ENCODE measurements at places on chromosomes 3 and 15. TPM values are rescaled to one million over a fixed set of nuclear protein-coding genes. Genes with fewer than 3 reads are reported as not detected.

Gene BTD
- total RNA-seq = 38.2 TPM

Gene BBX
- 83.9 TPM for total RNA-seq

Gene CYP1A2
- not detected for total RNA-seq

Gene FAM81A
- total RNA-seq = 0.33 TPM

Gene CHL1
- 0.07 TPM for total RNA-seq

Gene APOD
- total RNA-seq = 0.23 TPM

Gene COL7A1
- total RNA-seq = 40.7 TPM

Gene ZBBX
- total RNA-seq = 0.20 TPM

Gene GOLGA8S
- total RNA-seq = 0.10 TPM

Gene TICRR
- total RNA-seq = 1.7 TPM

Gene CCDC9B
- 91.9 TPM for total RNA-seq

Gene STAC
- 23.2 TPM for total RNA-seq

Gene GRK7
- total RNA-seq = not detected

Gene SEMA7A
- total RNA-seq = 20.7 TPM

Gene ITIH4
- total RNA-seq = 2.5 TPM

Gene CFAP100
- total RNA-seq = not detected

Gene CLSTN2
- total RNA-seq = 1.6 TPM

Gene FETUB
- total RNA-seq = not detected

Gene AGTR1
- 0.30 TPM for total RNA-seq

Gene GP5
- 0.69 TPM for total RNA-seq

Gene CHRNB4
- not detected for total RNA-seq

Gene TAGLN3
- total RNA-seq = 3.5 TPM

Gene LEKR1
- 0.20 TPM for total RNA-seq

Gene FAM3D
- not detected for total RNA-seq

Gene EPHB1
- 0.98 TPM for total RNA-seq

Gene KLHL18
- 26.6 TPM for total RNA-seq

Gene TXNRD3
- total RNA-seq = 6.9 TPM

Gene TTLL13
- total RNA-seq = not detected

Gene SEMA6D
- 4.4 TPM for total RNA-seq

Gene MEX3B
- total RNA-seq = 11.9 TPM

Gene CYP8B1
- not detected for total RNA-seq

Gene TP63
- total RNA-seq = 0.20 TPM

Gene C15orf39
- 8.6 TPM for total RNA-seq

Gene BUB1B
- 2.9 TPM for total RNA-seq

Gene C2CD4A
- 1.4 TPM for total RNA-seq

Gene TTC23
- 29.1 TPM for total RNA-seq

Gene GMPPB
- total RNA-seq = 35.7 TPM

Gene FBXL22
- 1.4 TPM for total RNA-seq

Gene AMT
- 0.52 TPM for total RNA-seq

Gene SOX2
- total RNA-seq = 0.63 TPM

Gene UNC13C
- total RNA-seq = under 0.01 TPM

Gene ISLR
- total RNA-seq = 134 TPM

Measured in smooth muscle cell of the pulmonary artery (primary cell).